ENCODE measurements at places on chromosomes 4 and X.

- peak; percentile 47 for DNase-seq
Measured at GRCh38 chr4:39698424-39699009, 581 bp downstream of the UBE2K start.

DNA sequence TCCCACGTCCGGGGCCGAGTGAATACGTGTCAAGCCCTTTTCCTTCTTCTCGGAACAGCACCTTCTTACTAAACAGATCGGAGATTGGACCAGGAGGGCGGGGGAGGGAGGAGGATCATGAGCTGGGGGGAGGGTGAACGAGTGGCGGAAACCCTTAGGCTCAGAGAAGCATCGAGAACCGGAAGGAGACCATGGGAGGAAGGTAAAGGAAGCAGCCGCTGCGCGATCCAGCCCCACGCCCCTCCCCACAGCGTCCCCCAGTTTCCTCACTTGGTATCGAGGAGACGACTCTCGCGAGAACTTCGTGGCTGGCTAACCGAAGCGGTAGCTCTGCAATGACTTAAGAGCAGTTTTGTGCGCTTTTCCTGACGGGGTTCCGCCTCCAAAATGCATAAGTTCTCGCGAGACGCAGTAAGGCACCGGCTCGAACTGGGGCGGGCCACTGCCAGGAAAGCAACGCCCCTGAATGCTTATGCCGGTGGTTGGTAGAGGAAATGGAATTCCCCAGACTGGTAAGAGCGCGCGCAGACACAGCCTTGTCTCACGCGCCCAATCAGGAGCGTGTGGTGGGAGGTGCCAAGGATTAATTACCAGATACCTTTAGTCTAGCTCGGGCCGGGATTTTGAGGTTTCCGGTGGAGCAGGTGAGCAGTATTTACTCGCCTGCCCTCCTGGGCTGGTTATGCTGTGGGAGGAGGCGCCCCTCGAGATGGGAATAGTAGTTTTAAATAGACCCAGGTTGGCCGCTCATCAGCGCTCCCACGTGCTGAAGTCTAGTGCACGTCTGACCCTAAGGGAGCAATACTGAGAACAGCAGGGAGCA, 534 bp upstream of the UBE2D3 start:
- peak; percentile 100 for DNase-seq

DNA sequence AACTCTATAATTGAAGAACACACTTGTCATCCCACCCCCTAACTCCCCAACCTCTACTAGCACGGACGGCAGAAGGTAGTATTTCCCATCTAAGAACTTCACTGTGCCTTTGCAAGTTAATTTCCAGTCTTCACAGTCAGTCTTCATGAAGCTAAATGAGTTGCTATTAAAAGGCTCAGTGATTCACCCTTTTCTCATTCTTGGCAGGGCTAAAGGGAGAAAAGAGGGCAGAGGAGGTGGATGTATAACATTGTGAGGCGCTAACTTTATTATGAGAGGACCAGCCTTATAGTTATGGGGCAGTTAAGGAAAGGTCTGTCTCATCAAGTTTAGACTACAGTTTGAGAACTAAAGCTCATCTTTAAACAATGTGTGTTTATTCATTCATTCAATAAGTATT, 161.0 kb upstream of the S100G start:
- DNase-seq = no peak

DNA sequence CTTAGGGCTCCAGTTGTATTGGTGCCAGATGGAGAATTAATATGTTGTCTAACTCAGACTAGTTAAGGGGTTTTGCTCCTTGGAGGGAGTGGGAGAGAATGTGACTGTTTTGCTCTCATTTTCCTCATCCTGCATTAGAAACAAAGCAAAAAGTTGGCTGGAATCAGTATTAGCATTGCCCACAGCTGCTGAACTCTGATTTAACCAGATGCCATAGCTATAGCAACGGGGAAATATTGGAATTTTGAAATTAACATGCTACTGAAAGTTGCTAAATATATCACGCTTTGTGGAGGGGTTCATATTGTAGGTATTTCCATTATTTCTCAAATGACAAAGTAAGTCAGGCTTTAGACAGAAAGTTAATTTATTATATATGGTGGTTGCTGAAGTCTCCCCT, 66.7 kb upstream of the EOLA2 start:
- DNase-seq = no peak

DNA sequence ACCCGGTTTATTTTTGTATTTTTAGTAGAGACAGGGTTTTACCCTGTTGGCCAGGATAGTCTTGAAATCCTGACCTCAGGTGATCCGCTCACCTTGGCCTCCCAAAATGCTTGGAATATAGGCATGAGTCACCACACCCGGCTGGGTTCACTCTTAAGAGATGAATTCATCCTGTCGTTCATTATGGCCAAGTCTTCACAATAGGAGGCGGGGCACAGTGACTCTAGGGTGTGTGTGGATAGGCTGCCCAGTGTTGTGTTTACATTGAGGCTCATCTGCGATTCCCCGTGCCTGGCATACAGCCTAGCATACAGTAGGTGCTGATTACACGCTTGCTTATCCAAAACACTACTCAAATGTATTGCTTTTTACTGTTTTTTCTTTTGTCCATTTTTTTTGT, 41.3 kb upstream of the IGFBP7 start:
- peak; percentile 88 for DNase-seq

- peak; percentile 20 for DNase-seq
Measured at GRCh38 chrX:27680726-27681125, 90.6 kb downstream of the DCAF8L2 start.

- peak; percentile 61 for DNase-seq
Measured at GRCh38 chrX:133337250-133337649, 78.0 kb downstream of the GPC4 start.

DNA sequence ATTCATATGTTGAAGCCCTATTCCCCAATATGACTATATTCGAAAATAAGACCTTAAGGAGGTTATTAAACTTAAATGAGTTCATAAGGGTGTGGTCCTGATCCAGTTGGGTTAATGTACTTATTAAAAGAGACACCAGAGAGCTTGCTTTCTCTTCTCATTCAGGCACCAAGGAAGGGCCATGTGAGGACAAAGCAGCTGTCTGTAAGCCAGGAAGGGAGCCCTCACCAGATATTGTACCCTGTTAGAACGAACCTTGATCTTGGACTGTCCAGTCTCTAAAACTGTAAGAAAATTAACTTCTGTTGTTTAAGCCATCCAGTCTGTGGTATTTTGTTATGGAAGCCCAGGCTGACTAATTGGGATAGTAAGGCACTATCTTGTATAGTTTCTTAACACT, 9.1 kb upstream of the YTHDC1 start:
- DNase-seq = no peak

DNA sequence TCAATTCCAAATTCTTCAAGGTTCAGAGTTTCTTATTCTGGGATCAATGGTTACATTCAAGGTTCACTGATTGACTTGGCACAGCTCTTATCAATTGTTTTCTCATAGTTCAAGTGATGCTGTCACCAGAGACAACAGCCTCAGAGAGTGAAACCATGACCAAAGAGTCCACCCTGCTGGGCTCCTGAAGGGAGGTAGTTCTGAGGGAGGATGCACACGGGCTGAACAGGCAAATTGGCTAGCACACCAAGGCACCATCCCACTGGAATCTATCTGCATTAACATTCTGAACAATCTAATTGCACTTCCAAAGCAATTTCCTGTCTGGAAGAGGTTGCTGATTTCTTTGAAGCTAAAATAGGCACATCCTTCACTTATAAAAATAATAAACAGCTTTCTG, 16.6 kb upstream of the GAB1 start:
- no peak for DNase-seq

GRCh38 chr4:1449833-1450741, 43.8 kb upstream of the NKX1-1 start:
- DNase-seq = no peak

DNA sequence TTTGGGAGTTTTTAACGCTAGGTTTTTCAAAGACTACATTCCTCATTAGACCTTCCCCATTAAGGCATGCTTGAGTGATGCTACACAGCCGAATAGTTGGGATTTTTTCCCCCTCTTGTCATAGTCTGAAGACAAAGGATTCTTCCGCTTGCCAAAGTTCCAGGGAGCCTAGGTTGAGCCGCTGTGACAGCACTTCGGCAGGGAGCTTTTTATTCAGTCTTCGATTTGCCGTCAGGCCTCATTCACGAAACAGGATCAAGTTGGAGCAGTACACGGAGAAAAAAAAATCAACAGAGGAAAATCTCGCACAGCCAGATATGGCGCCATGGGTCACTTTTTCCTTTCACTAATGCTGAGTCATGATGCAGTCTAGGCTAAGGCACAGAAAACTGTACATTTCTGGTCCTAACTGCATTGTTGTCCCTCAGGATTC, 24.3 kb downstream of the SHROOM3 start:
- peak; percentile 85 for DNase-seq

DNA sequence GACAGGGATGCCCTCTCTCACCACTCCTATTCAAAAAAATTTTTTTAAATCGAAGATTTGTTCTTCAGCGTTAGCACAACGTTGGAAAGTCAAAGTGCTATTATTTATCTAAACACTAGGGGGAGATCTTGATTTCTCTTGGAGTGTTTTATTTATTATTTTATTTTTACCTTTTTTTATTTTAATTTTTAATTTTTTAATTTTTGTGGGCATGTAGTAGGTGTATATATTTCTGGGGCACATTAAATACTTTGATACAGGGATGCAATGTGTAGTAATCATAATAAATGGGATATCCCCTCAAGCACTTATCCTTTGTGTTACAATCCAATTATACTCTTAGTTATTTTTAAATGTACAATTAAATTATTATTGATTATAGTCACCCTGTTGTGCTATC, 37.4 kb upstream of the SLC10A4 start:
- peak; percentile 22 for DNase-seq

DNA sequence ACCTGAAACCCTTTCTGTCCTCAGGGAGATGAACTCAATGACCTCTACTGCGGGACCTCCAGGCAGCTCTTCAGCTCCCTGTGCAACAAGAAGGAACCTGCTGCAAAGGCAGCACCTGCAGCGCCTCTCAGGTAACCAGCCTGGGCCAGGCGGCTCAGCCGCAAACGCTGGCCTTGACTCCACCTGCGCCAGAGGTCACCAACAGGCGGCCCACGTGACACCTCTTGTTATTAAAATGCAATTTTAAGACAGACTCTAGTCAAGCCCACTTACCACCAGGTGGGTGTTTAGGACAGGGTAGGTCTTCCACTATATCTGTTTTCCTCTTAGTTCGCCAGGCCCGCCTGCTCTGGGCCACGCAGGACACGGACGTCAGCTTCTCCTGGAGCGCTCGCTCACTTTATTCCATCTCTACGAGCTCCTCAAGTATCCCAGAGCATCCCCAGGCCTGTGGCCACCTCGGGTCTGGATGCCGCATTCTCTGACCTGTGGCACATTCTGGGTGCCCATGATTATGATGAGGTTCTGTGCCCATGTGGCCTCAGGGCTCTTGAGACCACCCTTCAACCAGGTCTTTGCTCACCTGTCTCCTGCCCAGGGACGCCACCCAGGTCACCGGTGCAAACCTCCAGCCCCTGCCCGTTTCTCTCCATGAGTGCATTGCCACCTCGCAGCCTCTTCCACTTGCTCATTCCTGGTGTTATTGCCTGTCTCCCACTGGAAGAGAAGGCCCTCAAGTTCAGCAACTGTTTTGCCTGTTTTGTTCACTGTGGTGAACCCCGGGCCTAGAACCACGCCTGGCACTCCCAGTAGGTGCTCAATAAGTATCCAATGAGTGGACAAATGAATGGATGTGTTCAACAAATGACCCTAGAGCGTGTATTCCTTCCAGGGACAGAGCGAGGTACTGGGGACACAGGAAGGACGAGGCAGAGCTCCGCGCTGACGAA, 32.8 kb upstream of the JAKMIP1 start:
- no peak for DNase-seq

DNA sequence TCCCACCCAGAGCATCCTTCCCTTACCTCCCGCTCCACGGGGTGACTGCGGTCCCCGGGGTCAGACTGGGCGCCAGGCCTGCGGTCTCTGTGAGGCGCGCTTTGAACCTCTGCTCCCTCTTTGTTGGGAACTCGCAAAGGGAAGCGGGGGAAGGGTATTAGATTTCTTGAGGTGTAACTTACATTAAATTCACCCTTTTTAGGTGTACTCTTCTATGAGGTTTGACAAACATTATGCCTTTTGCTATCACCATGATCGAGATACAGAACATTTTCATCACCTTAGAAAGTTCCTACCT, 569 bp downstream of the DCK start:
- DNase-seq = no peak

DNA sequence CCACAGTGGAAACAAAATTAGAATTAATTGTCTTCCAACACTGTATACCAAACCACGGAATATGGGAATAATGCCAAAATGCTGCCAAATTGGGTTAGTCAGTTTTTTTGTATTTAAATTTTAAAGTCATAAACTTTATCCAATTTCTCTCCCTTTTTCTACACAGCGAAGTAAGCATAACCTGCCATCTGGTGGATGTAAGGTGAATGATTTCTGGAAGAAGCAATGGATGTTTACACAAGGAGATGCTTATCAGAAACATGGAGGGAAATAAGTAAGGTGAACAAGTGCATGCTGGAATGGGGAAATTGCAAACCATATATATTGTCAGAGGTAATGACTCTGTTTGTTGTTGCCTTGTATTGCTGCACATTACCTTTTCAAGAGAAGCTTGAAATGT, 691.9 kb downstream of the TECRL start:
- DNase-seq = peak; percentile 32

DNA sequence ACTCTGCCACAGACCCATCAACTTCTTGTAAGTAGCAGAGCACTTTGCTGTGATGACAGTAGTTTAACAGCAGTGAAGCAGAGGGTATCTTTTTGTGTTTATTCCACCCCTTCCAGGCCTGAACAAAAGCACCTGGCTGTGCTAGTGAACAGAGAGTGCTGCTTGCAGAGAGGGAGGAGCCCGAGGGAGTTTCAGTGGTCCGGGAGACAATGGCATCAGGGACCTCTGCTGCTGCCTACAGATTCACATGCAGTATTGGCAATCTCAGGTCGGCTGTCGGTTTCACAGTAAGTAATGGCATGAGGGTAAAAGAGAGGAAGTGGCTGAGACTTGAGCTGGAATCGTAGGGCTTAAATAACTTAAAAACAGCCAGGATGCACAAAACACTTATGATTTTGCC, 755.8 kb downstream of the RPA4 start:
- no peak for DNase-seq

DNA sequence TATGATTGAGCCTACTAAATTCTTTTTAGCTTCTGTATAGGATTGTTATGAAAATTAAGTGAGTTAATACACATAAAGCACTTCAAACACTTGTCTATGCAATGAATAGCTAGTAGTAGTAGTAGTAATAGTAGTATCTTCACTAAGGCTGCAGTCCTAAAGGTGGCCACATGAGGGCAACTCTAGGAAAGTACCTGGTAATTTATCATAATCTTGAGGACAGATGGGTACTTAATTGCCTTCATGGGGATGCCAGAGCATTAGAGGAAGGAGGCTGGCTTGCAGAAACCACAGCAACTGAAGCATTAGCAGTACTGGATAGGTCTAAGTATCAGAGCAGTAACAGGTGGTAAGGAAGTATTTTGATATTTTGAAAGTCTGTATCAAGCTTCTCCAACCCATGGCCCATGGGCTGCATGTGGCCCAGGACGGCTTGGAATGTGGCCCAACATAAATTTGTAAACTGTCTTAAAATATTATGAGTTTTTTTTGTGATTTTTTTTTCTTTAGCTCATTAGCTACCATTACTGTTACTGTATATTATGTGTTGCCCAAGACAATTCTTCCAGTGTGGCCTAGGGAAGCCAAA, 17.3 kb downstream of the NIPAL1 start:
- peak; percentile 53 for DNase-seq

GRCh38 chr4:78669453-78669852, 106.7 kb upstream of the BMP2K start:
- DNase-seq = no peak

All from epithelial cell of esophagus (primary cell).